ENCODE measurements at places on chromosomes 7 and 10.

DNA sequence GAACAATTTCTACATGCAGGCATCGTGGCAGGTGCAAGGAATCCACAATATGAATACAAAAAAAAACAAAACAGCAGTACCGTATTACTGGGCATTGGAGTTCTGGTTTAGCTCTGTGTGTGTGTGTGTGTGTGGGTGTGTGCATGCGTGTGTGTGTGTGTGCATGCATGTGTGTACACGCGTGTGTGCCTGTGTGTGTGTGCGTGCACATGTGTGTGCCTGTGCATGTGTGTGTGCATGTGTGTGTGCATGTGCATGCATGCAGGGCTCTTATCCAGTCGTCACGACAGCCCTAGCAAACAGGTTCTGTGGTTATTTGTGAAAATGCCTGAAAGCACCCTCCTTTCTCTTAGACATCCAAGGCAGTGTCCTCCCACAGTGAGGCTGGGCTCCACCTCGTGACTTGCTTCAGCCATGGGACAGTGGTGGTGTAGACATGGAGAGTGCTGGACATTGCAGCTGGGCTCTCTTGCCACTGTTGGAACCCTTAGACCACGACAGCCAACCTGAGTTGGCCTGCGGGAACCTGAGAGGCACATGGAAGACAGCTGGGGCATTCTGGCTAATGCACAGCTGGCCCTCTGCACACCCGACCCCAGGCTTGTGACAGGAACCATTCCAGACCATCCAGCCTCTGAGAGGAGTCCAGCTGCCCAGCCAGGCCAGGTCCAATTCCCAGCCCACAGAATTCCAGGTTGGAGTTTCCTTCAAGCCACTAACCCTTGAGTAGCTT is 173.4 kb upstream of the SHH start:
- no peak for DNase-seq

GRCh38 chr7:128404886-128405470 is 4.8 kb downstream of the IMPDH1 start:
- DNase-seq, result no peak

DNA sequence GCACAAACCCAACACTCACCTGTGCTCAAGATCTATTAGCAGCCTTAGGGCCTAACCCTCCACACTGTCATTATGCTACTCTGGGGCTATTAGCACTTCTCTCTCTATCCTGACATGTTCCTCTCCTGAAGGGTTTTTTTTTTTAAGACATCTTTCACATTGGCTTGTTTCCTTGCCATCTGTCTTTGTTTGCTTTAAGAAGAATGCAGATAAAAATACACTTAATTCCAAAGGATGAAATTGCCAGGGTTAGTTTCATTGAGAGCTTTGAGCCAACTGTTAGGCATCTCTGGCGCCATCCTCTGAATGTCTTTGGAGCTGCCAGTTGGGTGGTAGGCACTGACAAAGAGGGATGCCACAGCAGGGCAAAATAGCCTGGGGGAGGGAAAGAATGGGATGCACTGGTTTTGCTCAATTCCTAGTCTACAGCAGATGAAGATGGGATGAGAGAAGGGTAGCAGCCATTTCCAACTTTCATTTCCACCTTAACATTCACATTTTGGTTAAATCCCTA is 399.2 kb downstream of the SORCS1 start:
- no peak for DNase-seq

DNA sequence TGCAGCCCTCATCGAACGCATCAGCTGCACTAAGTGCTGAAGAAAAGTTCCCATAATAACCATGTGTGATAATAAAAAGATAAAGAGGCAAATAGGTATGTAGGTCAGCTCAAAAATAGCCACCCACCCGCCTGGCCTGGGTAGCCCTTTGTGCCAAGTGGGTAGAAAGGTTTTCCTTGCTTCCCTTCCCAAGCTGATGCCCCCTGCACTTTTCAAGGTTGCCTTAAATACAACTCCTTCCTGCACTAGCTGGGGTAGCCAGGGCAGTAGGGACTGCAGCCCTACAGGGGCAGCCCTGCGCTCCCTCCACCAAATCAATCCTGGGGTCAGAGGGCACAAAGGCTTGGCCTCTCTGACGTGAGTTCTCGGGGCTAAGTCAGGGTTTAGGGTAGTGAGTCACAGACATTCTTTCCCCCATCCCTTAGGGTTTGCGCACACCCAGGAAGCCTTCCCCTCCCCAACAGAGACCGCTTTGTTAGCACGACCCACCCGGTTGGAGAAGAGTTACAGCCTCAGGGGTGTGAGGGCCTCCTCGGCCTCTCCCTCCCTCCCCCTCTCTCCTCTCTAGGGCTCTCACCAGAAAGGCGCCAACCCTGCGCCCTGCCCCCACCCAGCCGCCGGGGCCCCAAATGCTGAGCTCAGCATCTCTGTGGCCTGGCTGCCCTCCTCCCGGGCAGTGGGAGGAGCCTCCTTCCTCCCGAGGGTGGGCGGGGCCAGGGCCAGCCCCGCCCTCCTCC is 13.3 kb upstream of the DDIT4 start:
- DNase-seq, result peak; percentile 96

- DNase-seq, result no peak
These were observed 208.8 kb downstream of the STK31 start for GRCh38 chr7:23918856-23919255.

GRCh38 chr7:98984126-98984525 is 105.8 kb downstream of the TRRAP start:
- DNase-seq, result no peak

DNA sequence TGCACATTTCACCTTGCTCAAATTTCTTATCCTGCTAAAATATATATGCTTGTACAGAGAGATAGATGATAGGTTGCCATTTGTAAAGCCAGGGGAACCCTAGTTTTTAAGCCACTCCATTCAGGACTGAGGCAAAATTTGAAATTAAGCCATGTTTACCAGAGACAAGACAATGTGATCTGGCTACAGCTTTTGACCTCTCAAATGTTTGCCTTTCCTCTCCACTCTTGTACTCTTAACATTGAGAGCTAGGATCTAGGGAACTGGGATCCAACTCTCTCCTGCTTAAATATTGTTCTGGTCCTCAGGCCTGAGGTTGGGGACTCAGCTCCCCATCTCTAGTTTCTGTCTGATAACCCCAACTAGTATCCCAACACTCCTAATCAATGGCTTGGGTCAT is 15.9 kb downstream of the HYAL4 start:
- no peak for DNase-seq

- peak; percentile 58 for DNase-seq
These were observed 2.9 kb downstream of the FZD8 start for GRCh38 chr10:35639021-35639727.

DNA sequence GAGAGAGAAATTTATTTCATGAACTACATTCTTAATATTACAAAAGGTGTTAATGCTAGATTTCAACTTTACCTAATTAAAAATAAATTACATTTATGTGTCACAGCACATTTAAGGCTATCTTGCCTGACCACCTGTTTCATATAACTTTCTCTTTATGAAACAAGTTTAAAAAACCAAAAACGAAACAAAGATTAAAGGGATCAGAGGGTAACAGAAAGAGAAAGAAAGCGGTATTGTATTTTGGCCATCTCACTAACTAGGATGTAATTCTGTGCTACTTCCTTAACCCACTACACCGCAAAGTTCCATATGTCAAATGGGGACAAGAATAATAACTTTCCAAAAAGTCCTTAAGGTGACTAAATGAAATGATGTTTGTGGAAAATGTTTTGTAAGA is 6.3 kb upstream of the RHOBTB1 start:
- DNase-seq, result no peak

DNA sequence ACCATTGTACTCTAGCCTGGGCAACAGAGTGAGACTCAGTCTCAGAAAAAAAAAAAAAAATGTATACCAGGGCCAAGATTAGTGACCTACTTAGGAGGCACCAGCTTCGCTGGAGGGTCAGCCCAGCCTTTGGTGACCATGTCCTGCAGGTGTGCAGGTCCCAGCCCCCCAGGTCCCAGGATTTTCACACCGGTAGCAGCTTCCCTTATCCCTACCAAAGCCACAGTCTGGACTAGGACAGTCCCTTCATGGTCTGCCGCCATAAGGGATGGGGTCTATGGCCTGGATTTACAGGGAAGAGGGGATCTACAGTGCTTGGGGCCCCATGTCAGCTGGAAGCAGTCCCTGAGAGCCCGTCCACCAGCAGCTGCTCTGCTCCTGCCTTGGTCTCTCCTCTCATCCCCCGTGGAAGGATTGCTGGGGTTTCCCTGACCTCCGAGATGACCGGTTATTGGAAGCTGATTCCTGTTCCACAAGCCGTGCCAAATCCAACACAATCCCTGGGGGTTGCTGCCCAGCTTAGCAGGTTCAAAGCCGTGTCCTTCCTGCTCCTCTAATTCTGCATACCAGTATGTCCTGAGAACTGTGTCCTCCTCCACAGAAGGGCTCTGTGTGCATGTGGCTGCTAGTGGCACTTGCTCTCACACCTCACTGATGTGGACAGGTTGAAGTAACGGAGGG is 11.0 kb upstream of the NDUFB2 start:
- DNase-seq, result no peak

- no peak for DNase-seq
These were observed 4.1 kb downstream of the FXYD4 start for GRCh38 chr10:43375401-43376020.

DNA sequence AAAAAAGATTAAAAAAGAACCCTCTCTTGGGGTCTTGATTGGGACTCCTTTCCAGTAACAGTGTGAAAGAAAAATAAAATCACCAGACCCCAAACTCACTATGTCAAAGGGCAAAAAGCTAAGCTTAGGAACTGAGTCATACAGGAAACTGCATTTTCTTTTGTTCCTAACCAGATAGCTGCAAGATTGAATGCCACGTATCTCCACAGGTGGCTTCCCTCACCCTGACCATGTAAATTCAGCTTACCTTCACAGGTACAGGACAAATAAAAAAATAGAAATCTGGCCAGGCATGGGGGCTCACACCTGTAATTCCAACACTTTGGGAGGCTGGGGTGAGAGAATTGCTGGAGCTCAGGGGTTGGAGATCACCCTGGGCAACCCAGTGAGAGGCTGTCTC is 32.5 kb upstream of the EIF4H start:
- no peak for DNase-seq

- no peak for DNase-seq
These were observed 17.5 kb downstream of the ZNF862 start for GRCh38 chr7:149855361-149856305.

GRCh38 chr10:26969145-26969926 is 108.6 kb upstream of the ABI1 start:
- DNase-seq, result no peak

DNA sequence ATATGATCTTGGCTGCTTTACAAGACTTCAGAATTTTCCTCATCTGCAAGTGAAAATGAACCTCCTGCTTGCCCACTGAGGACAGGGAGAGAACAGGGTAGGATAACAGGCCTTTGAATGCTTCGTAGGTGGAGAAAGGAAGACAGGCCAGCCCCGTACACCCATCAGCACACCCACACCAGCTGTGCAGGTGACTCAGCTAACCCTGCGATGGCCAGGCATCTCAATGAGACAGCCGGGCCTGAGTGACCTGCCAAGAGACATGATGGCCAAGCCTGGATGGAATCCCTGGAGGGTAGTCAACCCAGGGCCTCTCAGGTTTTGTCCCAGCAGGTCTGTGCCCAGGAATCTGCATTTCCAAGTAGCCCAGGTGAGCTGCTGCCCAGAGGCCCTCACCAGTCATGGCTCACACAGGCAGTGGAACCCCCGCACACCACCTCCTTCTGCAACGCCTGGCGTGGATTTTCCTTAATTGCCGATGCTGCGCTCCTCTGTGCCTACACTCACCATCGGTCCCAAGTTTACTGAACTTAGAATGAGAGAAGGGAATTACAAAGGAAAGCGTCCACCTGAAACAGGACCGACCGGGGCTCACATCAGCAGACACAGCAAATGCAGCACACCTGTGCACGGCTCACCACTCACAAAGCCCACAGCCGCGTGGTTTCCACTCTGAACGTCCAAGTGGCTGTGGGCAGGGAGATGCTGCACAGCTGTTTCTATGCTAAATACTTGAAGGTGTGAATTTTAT is 163.7 kb downstream of the DIP2C start:
- DNase-seq, result no peak

- DNase-seq, result no peak
These were observed 151.5 kb downstream of the RNF216 start for GRCh38 chr7:5629941-5630340.

GRCh38 chr7:815284-816216 is 16.7 kb upstream of the SUN1 start:
- DNase-seq, result peak; percentile 88

- no peak for DNase-seq
These were observed 226.6 kb downstream of the ADAM12 start for GRCh38 chr10:126161691-126162090.

- DNase-seq, result peak; percentile 27
These were observed 869 bp upstream of the TBX20 start for GRCh38 chr7:35254496-35255442.

DNA sequence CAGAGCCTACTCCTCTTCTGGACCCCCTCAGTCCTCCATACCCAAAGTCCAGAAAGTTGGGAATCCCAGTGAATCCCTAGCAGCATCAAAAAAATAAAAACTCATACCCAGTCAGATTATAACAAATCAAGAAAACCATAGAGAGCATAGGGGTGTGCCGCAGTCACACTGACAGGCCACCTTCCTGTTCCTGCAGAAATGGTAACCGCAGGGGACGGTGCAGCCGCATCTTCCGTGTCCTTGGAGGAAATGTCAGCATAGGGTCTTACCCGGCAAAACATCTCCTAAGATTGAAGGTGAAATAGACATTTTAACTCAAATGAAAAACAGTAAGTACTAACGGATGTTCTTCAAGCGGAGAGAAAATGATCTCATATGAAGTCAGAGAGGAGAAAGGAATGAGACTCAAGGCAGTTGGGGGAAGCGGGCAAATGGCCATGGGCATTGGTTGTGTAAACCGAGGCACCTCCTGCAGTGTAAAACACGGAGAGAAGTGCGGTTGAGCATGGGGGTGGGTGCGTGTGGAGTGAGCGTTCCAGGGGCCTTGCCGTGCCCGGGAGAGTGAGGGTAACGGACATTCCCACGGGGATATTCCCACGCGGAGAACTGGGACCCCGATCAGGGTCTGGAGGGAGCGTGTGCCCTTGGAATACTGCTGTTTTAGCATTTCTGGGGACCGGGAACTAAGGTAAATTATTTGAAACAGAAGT is 110.8 kb downstream of the NKX6-2 start:
- no peak for DNase-seq

DNA sequence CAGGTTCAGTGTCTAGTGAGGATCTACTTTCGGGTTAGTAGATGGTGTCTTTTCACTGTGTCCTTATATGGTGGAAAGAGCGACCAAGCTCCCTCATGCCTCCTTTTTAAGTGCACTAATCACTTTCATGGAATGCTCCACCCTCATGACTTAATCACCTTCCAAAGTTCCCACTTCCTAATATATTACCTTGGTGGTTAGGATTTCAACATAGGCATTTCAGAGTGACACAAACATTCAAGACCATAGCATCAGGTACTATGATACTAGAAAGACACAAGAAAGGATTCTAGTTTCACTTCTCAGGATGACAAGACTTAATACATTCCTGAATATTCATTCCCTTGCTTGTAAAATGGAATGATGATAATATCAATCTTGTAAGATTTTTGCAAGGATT is 119.1 kb upstream of the FAM3C start:
- DNase-seq, result no peak

GRCh38 chr7:134995239-134996096 is 9.2 kb downstream of the AGBL3 start:
- DNase-seq, result no peak

GRCh38 chr7:17342756-17343155 is 44.3 kb downstream of the AHR start:
- no peak for DNase-seq
